ENCODE measurements at places on chromosomes 4 and X. TPM values are rescaled to one million over a fixed set of nuclear protein-coding genes. Genes with fewer than 3 reads are reported as not detected.

GRCh38 chr4:6562931-6563901 lies 11.8 kb upstream of the MAN2B2 start:
- H3K4me1 ChIP-seq: peaks cover 16% of the 10 kb centered on the region
- H3K27ac ChIP-seq: no peak overlapping the region
- DNase-seq: no peak

DNA sequence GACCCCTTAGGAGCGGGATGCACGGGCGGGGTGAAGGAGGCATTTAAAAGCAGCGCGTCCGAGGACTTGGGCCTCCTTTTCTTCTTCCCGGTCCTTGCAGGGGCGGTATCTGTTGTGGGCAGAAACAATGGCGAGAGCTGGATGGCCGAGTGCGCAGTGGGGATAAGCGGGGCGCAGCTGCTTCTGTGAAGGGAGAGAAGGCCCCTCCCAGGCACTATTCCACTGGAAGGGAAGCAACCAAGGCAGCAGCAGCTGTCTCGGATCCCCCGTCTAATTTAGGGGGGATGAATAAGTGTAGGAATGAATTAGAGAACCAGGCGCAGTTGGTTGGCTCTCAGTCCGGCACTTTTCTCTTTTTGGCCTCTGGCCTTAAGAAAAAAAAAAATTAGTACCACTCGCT lies 995 bp downstream of the SMARCA5 start:
- H3K4me3 ChIP-seq: peak overlapping the region; percentile 88
- peaks cover 36% of the 10 kb centered on the region for H3K36me3 ChIP-seq
- H3K4me1 ChIP-seq: peaks cover 37% of the 10 kb centered on the region
- peaks cover 7% of the 10 kb centered on the region for H3K27me3 ChIP-seq

DNA sequence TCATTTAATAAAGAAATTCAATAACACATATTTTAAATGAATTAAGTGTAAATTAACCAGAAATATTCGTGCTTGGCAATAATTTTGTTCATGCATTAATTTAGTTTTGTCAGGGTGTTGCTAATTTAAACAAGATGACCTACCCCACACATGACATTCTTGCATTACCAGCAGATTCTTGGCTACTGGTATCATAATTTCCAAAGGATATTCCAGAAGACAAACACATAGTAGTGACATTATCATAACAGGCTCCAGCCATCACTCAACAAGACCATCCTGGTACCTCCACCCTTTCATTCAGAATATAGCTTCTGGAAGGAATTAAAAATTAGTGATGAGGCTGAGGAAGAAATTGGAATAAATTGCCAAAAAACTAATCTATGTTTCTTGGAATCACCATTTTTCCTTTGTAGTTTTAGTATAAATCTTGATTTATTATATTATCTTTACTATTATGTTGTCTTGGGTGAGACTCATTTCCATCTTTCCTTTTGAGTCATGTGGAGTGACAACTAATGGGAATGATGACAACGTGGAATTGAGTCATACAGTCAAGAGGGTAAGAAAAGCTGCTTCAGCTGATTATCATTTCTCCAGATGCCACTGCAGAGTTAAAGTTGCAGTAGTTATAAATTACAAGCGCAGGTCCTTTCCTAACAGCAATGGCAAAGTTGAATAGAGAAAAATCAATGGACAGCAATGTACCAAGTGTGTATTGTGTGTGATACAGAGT lies 30.9 kb upstream of the HHIP start:
- no peaks in the 10 kb centered on the region for H3K4me1 ChIP-seq
- peaks cover 5% of the 10 kb centered on the region for H3K27me3 ChIP-seq
- no peak overlapping the region for H3K4me3 ChIP-seq
- H3K36me3 ChIP-seq: no peaks in the 10 kb centered on the region
- no peak for DNase-seq

DNA sequence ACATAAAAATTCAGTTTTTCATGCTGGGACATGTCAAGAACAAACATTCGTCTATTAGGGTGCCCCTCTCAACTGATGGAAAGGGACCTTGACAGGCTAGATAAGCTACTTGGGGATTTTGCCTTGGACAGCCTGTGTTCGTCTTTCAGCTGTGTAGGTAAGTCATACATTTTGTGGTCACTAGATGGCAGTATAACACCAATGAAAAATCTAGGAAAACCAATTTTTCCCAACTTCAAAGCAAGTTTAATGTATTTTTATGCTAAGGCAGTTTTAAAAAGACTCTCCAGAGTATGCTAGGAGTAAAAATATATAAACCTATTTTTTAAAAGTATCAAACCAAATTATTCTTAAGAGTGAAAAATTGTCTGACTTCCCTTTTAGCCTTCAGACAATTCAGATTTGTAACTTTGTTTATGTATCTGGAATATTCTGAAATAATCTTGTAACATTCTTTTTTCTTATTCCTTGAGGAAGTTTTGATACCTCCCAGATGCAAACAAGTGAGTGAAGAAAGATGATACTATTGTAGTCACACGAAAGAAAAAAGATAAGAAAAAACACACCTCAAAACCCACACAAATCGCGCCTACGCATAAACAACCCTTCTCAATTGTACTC lies 158.3 kb downstream of the CPE start:
- H3K27me3 ChIP-seq: peaks cover 4% of the 10 kb centered on the region
- no peak overlapping the region for H3K4me3 ChIP-seq
- no peak for DNase-seq
- no peaks in the 10 kb centered on the region for H3K4me1 ChIP-seq

- H3K4me3 ChIP-seq: peak overlapping the region; percentile 79
- no peaks in the 10 kb centered on the region for H3K36me3 ChIP-seq
- peaks cover 42% of the 10 kb centered on the region for H3K4me1 ChIP-seq
- H3K27ac ChIP-seq: peak overlapping the region; percentile 52
- no peaks in the 10 kb centered on the region for H3K27me3 ChIP-seq
- DNase-seq: no peak
These were observed 951 bp downstream of the SH3BP2 start for GRCh38 chr4:2793586-2794485.

DNA sequence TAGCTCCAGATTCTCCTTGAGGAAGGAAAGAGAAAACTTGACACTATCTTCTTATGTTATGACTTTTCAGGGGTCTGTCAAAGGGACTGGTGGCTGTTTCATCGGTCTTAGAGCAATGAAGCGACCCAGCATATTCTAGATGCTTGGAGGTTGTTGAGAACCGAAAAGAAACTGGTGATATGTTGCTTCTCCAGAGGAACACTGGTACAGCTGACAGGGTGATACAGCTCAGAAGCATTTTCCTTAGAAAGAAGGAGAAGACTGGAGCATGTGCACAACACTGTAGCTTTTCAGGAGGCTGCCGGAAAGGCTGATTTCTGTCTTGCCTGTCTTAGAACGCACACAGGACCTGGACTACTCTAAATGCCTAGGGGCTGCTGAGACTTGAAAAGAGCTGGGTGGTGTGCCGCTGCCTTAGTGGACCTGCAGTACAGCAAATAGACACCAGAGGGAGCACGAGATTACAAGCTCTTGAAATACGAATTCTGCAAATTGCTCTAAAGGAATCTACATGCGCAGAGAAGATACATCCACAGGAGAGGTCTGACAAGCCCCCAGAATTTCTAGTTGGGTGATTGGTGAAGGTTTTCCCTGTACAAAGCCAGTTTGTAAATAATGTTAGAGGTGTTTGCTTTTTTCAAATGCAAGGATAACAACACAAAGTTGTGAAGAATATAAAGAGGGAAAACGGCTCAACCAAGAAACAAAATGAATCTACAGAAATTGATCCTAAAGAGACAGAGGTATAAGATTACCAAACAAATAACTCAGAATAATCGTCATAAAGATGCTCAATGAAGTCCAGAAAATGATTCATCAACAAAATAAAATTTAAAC lies 223.1 kb upstream of the DMD start:
- H3K27ac ChIP-seq: no peak overlapping the region
- no peak overlapping the region for H3K4me3 ChIP-seq
- peak; percentile 31 for DNase-seq

DNA sequence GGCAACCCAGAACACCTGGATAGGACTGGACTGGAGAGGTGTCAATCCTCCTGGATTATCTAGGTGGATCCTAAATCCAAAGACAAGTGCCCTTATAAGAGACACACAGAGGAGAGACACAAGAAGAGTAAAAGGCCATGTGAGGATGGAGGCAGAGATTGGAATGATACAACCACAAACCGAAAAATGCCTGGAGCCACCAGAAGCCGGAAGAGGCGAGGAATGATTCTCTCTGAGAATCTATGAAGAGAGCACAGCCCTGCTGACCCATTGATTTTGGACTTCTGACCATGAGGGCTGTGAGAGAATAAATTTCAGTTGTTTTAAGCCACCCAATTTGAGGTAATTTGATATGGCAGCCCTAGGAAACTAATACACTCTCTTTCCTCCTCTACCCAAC lies 20.1 kb downstream of the GPC3 start:
- H3K27ac ChIP-seq: no peak overlapping the region
- H3K4me1 ChIP-seq: no peaks in the 10 kb centered on the region
- no peak overlapping the region for H3K4me3 ChIP-seq
- DNase-seq: no peak

The IKBKG gene
- 51.1 TPM for total RNA-seq

GRCh38 chrX:149522916-149523315 lies 17.8 kb upstream of the IDS start:
- H3K4me1 ChIP-seq: peaks cover 62% of the 10 kb centered on the region
- DNase-seq: no peak
- H3K4me3 ChIP-seq: no peak overlapping the region
- H3K27me3 ChIP-seq: no peaks in the 10 kb centered on the region
- no peak overlapping the region for H3K27ac ChIP-seq
- H3K36me3 ChIP-seq: peaks cover 2% of the 10 kb centered on the region

GRCh38 chr4:182193311-182193710 lies 49.9 kb upstream of the TENM3 start:
- DNase-seq: no peak
- no peaks in the 10 kb centered on the region for H3K36me3 ChIP-seq
- H3K4me3 ChIP-seq: no peak overlapping the region
- no peak overlapping the region for H3K27ac ChIP-seq
- H3K4me1 ChIP-seq: no peaks in the 10 kb centered on the region

- H3K27ac ChIP-seq: peak overlapping the region; percentile 67
- no peak overlapping the region for H3K4me3 ChIP-seq
- H3K27me3 ChIP-seq: no peaks in the 10 kb centered on the region
- no peak for DNase-seq
- peaks cover 81% of the 10 kb centered on the region for H3K4me1 ChIP-seq
These were observed 30.1 kb downstream of the HOPX start for GRCh38 chr4:56651056-56651350.
